ENCODE measurements at places on chromosomes 5 and 9.

- no peak overlapping the region for H3K4me3 ChIP-seq
- DNase-seq = no peak
- H3K36me3 ChIP-seq = no peaks in the 10 kb centered on the region
- H3K27ac ChIP-seq = no peak overlapping the region
- no peaks in the 10 kb centered on the region for H3K27me3 ChIP-seq
Measured at GRCh38 chr9:132961002-132961401, 16.6 kb upstream of the TSC1 start.

DNA sequence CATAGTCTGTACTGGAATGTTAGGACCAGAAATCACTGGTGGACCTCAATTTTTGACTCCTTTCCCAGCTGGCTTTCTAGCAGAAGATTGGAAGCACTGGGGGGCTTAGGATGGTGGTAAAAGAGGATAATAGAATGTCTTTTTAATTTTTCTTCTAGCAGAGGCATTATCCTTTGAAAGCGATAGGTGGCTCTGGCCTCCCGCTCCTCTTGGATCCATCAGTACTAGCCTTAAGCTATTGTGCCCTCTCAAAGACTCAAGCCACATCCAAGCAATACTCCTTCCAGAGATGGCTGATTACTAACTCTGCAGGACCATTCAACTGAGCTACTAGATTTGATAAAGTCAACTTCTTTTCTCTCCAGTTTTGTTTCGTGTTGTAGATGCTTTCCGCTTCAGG, 610.6 kb downstream of the CDH12 start:
- H3K27me3 ChIP-seq = peaks cover 17% of the 10 kb centered on the region
- no peaks in the 10 kb centered on the region for H3K36me3 ChIP-seq
- H3K4me1 ChIP-seq = no peaks in the 10 kb centered on the region
- H3K4me3 ChIP-seq = no peak overlapping the region
- DNase-seq = no peak

DNA sequence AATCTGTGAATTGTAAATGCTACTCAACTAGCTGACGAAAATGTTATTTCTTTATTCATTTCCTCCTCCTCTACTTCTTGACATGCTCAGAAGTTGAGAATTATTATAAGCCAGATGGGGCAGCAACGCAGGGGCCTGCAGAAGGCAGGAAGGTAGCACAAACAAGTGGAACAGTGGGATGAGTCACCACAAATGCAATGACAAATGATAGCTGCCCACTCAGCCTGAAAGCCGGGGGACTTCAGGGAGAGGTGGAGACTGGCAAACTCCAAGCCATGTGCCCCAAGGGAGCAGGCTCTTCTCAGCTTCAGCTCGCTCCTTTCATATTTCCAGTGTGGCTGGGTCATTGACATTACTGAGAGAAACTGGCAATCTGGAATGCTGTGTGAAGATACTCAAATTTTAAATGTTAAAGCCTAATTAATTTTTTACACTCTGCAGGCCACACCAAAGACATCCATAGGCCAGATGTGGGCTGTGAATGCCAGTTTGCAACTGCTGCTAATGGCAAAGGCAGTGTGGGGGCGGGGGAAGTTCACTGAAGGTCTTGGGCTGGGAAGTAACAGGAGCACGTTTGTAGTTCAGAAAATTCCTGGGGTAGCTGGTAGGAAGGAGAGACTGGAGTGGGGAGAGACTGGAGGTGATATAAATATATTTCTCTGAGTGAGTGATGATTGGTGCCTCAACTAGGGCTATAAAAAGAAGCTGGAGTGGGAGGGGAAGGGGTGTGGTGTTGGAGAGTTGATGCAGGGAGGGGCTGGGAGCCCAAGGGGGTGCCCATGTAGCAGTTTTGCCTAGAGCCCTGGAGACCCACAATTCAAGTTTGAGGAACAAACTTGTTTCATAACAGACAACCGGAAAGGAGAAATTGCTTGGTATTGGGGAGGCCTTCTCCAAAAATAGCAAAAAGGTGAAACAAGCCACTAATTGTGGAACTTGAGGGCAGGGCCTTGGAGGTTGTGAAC, 20.8 kb upstream of the ADRB2 start:
- no peak overlapping the region for H3K27ac ChIP-seq
- DNase-seq = no peak
- no peak overlapping the region for H3K4me3 ChIP-seq
- peaks cover 14% of the 10 kb centered on the region for H3K4me1 ChIP-seq

DNA sequence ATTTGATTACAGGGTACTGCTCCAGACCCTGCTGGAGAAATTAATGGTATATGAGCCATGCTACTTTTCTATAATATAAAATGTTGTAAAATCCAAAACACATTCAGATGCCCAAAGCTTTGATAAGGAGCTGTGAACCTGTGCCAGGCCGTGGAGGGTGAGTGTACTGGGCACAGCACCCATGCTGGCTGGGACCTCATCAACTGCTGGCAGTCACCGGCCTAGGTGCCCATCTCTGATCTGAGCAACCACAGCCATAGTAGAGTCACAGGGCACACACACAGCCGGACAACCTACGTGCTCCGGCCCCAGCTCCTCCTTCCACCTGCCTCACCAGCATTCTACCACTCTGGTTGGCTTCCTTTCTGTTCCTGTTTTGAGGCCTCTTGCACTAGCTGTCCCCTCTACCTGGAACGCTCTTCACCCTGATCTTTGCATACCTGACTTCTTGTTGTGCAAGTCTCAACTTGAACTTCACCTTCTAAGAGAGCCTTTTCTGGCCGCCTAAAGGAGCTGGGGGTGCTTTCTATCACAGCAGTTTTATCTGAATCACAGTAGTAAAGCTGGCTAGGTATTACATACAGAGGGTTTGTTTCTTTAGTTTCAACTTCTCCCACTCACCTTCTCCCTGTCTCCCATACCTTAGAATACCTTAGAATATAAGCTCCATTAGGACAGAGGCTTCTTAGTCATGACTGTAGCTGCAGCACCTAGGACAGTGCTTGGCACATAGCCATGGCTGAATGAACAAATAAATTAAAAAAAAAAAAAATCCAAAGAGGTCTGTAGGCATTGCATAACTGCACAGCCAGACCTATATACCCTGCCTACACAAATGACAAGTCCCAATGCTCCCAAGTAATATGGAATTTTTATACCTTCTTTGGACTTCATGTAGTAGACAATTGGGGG, 51.7 kb downstream of the MED27 start:
- H3K36me3 ChIP-seq = no peaks in the 10 kb centered on the region
- H3K4me3 ChIP-seq = no peak overlapping the region
- DNase-seq = no peak
- H3K27ac ChIP-seq = peak overlapping the region; percentile 87
- no peaks in the 10 kb centered on the region for H3K27me3 ChIP-seq

DNA sequence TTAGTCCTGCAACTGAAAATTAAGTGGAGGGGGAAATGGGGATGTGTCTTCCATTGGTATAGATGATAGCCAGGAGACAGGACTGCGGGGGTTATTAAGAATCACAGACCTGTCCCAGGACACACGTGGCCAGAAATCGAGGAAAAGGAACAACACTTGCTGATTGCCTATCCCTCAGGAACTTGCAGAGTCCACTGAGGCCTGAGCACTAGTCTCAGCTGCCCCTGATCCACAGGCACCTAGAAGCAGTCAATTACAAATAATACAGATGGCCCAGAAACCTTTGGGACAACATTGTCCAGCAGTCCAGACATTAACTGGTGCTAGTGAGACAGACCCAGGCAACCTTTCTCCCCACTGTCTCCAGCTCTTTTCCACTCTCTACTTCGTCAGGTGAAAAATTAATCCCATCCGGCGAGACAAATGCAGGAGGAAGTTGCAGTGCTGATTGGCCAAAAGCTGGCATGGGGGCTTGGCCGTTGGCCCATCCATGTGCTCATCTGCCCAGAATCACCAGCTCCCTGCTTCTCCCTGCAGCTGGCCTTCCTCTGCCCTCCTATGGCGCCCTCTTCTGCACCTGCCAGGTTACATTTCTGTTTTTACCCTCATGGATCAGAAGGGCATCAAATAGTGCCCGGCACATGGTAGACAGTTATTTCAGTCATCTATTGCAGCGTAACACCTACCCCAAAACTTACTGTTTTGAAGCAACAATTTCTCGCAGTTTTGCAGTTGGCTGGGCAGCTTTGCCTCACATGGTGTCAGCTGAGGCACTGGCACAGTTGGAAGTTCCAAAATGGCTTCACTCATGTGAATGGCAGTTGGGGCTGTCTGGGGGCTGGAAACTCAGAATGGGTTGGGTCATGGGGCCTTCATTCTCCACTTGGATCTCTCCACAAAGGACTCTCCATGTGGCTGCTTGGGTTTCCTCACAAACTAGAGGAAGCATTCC, 3.6 kb upstream of the B4GALT1 start:
- H3K27me3 ChIP-seq = no peaks in the 10 kb centered on the region
- no peak overlapping the region for H3K4me3 ChIP-seq
- no peak for DNase-seq
- peaks cover 12% of the 10 kb centered on the region for H3K4me1 ChIP-seq
- H3K36me3 ChIP-seq = no peaks in the 10 kb centered on the region
- H3K27ac ChIP-seq = no peak overlapping the region

DNA sequence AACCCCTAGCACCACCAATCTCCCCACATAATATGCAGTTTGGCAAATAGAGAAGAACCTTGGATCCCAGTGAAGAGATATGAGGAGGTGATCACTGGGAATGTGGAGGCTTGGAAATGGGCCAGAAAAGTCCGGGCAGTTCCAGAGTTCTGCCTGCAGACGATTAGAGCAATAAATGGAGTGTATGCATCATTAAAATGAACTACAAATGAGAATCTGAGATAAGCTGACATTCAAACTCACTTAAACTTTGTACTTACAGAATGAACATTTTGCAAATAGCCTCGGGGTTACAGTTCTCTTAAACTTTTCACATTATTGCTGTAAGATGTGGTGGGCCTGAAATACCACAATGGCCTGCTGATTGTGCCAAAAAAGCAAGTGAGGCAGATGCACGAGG, 23.0 kb upstream of the LHFPL2 start:
- H3K27ac ChIP-seq = no peak overlapping the region
- DNase-seq = no peak
- H3K27me3 ChIP-seq = no peaks in the 10 kb centered on the region
- no peaks in the 10 kb centered on the region for H3K4me1 ChIP-seq
- H3K36me3 ChIP-seq = no peaks in the 10 kb centered on the region
- no peak overlapping the region for H3K4me3 ChIP-seq

DNA sequence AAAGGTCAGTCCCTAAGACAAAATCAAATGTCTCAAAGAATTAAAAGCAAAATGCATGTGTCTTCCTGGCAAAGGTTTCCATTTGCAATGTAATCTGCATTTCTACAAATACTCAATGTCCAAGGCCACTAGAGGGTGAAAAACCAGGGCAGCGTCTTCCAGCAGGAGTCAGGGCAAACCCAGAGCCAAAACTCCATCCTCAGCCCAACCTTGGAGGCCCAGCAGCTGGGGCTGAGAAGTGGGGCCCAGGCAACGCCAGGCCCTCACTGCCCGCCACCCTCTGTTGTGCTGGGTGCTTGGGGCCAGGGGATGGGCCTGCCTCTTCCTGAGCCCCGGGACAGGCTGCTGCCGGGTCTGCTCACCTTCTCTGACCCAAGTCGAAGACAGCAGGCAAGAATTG, 200.1 kb downstream of the PAX5 start:
- no peak overlapping the region for H3K4me3 ChIP-seq
- no peaks in the 10 kb centered on the region for H3K27me3 ChIP-seq
- H3K27ac ChIP-seq = no peak overlapping the region
- no peaks in the 10 kb centered on the region for H3K36me3 ChIP-seq
- H3K4me1 ChIP-seq = no peaks in the 10 kb centered on the region

GRCh38 chr5:33781286-33781685, 110.5 kb downstream of the ADAMTS12 start:
- H3K27ac ChIP-seq = no peak overlapping the region
- no peak overlapping the region for H3K4me3 ChIP-seq
- no peaks in the 10 kb centered on the region for H3K36me3 ChIP-seq
- no peak for DNase-seq
- no peaks in the 10 kb centered on the region for H3K27me3 ChIP-seq

DNA sequence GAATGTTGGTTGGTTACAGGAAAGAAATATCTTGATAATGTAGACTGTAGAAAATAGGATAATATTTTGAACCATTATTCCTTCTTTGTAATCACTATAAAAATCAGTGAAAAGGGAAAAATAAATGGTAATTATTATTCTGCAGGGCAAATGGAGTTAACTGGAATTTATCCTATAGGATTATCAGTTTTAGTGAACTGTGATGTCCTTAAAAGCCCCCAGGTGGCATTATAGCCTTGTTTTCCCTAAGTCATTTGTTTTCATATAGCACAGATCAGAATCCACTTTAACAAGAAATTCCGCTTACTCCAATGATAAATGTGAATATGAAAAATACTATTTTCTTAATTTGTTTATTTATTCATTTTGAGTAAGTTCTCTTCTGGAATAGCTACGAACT, 26.2 kb upstream of the WDR41 start:
- H3K4me1 ChIP-seq = no peaks in the 10 kb centered on the region
- DNase-seq = no peak
- no peaks in the 10 kb centered on the region for H3K36me3 ChIP-seq
- H3K4me3 ChIP-seq = no peak overlapping the region

GRCh38 chr5:149517461-149518122, 33.6 kb downstream of the CSNK1A1 start:
- DNase-seq = no peak
- no peaks in the 10 kb centered on the region for H3K27me3 ChIP-seq
- H3K36me3 ChIP-seq = peaks cover 95% of the 10 kb centered on the region
- H3K4me3 ChIP-seq = no peak overlapping the region
- H3K4me1 ChIP-seq = peaks cover 46% of the 10 kb centered on the region

- no peak overlapping the region for H3K27ac ChIP-seq
- no peak overlapping the region for H3K4me3 ChIP-seq
- H3K27me3 ChIP-seq = no peaks in the 10 kb centered on the region
- peaks cover 15% of the 10 kb centered on the region for H3K36me3 ChIP-seq
- DNase-seq = no peak
- no peaks in the 10 kb centered on the region for H3K4me1 ChIP-seq
Measured at GRCh38 chr5:177313561-177314259, 2.0 kb upstream of the MXD3 start.

DNA sequence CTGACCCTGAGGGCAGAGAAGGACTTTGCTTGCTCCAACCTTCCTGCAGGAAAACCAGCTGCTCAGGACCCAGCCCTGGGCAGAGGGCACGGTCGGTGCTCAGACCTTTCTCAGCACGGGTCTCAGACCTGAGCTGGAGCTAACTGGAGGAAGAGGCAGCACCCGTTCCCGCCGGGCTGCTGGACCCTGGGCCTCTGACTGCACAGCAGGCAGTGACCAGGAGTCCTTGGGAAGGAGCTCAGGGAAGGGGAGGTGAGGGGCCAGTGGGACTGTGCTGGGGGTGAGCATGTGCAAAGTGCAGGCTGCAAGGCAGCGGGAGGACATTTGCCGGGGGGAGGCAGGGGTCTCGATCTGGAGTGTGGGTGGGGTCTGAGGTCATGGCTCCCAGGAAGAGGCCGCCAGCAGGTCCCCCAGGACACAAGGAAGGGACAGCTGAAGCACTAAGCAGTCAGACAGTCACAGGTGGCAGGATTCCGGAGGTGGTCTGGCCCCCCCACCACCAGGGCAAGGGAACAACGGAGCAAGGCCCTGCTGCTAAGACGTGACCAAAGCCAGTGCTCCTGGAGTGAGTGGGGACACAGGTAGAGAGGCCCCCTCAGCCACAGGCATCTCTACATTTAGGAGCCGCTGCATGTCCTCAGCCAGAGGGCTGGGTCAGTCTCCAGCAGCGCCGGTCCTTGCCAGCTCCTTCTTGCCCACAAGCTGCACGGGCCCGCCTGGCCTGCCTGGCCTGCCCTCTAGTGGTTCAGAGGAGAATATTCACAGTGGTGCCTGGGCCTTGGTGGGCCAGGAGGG, 4.8 kb upstream of the DPM2 start:
- DNase-seq = no peak
- no peak overlapping the region for H3K27ac ChIP-seq
- H3K27me3 ChIP-seq = no peaks in the 10 kb centered on the region
- no peaks in the 10 kb centered on the region for H3K4me1 ChIP-seq
- no peaks in the 10 kb centered on the region for H3K36me3 ChIP-seq

- H3K36me3 ChIP-seq = no peaks in the 10 kb centered on the region
- no peak overlapping the region for H3K27ac ChIP-seq
- H3K27me3 ChIP-seq = no peaks in the 10 kb centered on the region
- DNase-seq = no peak
- H3K4me1 ChIP-seq = no peaks in the 10 kb centered on the region
Measured at GRCh38 chr9:116569111-116569510, 118.0 kb upstream of the TRIM32 start.

Measured in RWPE2 (cell line).